ENCODE measurements at places on chromosomes 2 and 18.

- no peak for DNase-seq
Measured at GRCh38 chr2:190304404-190304803, 15.2 kb downstream of the HIBCH start.

- no peak for DNase-seq
Measured at GRCh38 chr18:10797896-10798295, 272.1 kb downstream of the NAPG start.

DNA sequence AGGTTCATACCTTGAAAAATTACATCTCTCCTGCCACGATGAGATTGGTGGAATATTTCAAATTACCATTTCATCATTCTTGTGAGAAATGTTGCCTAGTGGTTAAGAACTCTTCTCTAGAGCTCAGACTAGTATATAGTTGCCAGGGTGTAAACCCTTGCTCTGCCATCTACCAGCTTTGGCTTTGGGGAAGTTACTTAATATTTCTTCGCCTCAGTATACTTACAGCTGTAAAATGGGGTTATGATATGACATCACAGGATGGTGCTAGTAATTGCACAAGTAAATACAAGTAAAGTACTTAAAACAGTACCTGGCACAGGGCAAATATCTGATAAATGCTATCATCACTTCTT lies 1.5 kb downstream of the SPOPL start:
- no peak for DNase-seq

DNA sequence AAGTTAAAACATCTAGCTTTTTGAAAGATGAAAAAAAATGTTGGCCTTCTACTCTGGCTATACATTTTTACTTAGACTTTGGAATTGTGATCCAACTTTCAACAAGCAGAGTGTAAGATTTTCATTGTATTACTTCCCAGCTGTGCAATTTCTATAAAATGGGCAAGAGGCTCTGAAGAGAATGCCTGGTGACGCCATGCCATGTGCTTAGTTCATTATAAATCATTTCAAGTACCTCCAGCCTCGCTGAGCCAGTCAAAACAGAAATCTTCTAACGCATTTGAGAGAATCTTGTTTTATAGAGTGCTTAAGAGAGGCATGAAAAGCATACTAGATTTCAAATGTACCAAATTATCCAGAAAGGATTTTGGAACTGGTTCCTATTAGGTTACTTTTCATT lies 10.1 kb upstream of the STK17B start:
- DNase-seq, result no peak

DNA sequence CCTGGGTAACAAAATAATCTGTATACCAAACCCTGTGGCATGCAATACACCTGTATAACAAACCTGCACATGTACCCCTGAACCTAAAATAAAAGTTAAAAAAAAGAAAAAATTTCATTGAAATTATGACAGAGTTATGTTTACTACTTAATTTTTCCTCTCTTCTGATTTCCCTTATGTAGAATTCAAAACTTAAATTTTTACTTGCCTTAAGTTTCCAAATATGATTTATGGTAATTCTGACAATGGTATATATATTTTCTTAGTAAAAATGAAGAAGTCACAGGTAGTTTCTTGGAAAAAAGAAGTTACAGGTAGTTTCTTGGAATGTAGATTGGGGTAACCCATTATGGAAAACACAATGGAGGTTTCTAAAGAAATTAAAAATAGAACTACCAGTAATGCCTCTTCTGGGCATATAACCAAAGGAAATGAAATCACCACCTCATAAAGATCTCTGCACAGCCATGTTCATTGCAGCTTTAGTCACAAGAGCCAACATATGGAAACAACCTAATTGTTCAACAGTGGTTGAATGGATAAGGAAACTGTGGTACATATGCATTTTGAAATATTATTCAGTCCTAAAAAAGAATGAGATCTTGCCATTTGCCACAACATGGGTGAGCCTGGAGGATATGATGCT lies 164.9 kb downstream of the BABAM2 start:
- DNase-seq, result no peak

GRCh38 chr2:18245375-18245774 lies 315.1 kb downstream of the RDH14 start:
- no peak for DNase-seq

GRCh38 chr2:217551252-217551899 lies 451.4 kb downstream of the TNS1 start:
- DNase-seq, result no peak

GRCh38 chr2:18674309-18674708 lies 84.9 kb upstream of the NT5C1B start:
- DNase-seq, result no peak

DNA sequence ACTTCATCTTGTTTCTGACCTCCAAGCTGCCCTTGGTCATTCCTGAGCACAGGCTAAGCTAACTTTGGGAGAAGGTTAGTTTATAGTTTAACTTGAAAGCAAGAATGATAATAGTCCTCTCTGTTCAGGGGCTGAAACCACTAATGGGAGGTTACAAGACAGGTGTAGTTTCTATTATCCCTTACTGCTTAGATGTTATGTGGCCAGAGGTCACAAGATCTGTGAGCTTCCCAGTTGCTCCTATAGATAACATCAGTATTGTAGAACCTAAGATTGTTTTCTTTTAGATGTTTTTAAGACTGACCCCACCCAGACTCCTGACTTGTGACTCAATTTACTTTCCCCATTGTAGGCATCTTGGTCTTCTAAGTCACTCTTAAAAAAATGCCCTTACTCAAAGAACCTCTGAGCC lies 94.8 kb upstream of the LPIN2 start:
- no peak for DNase-seq

- no peak for DNase-seq
Measured at GRCh38 chr18:57086163-57086562, 60.7 kb upstream of the BOD1L2 start.

DNA sequence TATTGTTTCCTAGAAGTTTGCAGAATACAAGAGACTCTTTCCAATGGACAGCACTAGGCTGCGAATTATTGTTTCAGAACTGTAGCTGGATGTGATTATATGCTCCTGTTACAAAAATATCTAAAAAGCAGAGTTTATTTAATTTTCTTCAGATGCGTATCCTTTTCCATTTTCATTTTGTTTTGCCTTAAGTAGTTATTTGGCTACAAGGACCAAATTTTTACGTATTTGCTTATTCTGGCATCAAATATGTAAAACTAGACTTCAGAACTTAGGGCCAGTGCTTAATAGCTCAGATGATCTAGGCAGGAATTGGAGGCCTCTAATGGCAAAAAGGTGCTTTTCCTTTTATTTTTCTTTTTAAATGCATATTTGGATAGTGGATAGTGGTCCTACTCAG lies 18.7 kb downstream of the MEP1B start:
- DNase-seq, result no peak

GRCh38 chr2:182023235-182023634 lies 37.6 kb downstream of the PPP1R1C start:
- no peak for DNase-seq

DNA sequence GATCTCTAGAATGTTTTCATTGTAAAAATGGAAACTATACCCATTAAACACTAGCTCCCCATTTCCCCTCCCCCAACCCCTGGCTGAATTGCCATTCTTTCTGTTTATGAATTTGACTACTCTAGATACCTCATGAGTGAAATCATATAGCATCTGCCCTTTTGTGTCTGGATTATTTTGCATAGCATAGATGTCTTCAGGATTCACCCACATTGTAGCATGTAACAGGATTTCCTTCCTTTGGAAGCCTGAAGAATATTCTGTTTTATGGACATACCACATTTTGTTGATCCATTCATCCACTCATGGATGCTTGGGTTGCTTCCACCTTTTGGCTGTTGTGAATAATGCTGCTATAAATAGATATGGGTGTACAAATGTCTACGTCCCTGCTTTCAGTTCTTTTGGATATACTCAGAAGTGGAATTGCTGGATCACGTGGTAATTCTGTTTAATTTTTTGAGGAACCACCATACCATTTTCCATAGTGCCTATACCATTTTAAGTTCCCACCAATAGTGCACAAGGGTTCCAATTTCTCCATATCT lies 7.7 kb upstream of the ASB1 start:
- no peak for DNase-seq

GRCh38 chr2:100647709-100648108 lies 84.9 kb downstream of the PDCL3 start:
- DNase-seq, result no peak

GRCh38 chr2:119426801-119427395 lies 4.8 kb upstream of the TMEM37 start:
- no peak for DNase-seq

DNA sequence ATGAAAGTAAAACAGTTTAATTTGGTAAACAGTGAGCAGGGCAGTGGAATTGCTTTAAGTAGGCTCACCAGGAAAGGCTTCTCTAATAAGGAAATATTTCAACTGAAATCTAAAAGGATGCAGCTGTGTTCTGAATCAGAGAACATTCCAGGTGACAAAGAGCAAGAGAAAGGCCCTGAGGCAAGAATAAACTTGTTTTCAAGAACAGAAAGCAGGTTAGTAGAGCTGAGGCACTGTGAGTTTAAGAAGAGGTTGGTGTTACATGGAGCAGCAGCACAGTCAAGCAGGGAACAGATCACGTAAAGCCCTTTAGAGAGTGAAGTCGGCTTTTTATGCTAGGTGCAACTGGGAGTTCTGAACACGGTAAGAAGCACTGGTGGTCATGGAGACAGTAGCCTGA lies 57.0 kb upstream of the SCN1A start:
- DNase-seq, result no peak

- no peak for DNase-seq
Measured at GRCh38 chr2:203682688-203683130, 23.7 kb upstream of the CD28 start.

- DNase-seq, result no peak
Measured at GRCh38 chr18:13810950-13811485, 12.9 kb upstream of the MC5R start.

DNA sequence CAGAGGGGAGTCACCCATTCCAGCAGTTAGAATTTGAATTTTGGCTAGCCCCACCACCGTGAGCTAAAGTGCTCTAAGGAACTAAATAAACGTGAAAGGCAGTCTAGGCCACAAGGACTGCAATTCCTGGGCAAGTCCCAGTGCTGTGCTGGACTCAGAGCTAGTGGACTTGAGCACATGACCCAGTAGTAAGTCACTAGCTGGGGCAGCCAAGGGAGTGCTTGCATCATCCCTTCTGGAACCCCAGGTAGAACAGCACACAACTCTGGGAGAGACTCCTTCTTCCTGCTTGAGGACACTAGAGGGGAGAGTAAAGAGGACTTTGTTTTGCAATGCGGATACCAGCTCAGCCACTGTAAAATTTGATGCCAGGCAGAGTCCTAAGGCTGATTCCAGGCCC lies 672.2 kb downstream of the CPS1 start:
- DNase-seq, result no peak

GRCh38 chr2:193502363-193503035 lies 1307.8 kb upstream of the TMEFF2 start:
- DNase-seq, result no peak

DNA sequence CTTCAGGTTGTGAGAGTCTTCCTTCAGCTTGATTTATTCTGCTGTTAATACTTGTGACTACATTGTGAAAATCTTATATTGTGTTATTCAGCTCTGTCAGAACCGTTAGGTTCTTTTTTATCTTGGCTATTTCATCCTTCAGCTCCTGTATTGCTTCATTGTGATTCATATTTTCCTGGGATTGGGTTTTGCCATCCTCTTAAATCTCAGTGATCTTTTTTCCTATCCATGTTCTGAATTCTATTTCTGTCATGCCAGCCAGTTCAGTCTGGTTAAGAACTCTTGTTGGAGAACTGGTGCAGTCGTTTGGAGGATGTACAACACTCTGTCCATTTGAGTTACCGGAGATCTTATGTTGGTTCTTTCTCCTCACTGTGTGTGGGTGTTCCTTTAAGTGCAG lies 19.1 kb downstream of the MSTN start:
- no peak for DNase-seq

- no peak for DNase-seq
Measured at GRCh38 chr2:238320648-238321281, 447 bp downstream of the TRAF3IP1 start.

DNA sequence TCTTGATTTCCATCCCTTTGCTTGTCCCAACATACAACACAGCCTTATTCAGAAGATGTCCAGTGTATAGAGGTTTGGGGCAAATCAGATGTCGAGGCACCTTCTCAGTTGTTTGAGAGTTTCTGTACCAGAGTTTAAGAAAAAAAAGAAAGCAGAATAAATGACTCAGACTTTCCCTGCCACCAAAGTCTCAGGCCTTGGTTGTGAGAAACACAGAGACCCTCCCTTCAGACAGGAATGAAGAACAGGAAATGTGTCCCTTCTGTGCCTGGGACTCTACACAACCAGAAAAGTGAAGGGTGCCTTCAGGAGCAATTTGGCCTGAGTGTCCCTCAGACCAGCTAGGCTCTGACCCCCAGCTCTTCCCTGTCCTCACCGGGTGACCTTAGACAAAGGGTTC lies 37.3 kb upstream of the REL start:
- DNase-seq, result no peak

DNA sequence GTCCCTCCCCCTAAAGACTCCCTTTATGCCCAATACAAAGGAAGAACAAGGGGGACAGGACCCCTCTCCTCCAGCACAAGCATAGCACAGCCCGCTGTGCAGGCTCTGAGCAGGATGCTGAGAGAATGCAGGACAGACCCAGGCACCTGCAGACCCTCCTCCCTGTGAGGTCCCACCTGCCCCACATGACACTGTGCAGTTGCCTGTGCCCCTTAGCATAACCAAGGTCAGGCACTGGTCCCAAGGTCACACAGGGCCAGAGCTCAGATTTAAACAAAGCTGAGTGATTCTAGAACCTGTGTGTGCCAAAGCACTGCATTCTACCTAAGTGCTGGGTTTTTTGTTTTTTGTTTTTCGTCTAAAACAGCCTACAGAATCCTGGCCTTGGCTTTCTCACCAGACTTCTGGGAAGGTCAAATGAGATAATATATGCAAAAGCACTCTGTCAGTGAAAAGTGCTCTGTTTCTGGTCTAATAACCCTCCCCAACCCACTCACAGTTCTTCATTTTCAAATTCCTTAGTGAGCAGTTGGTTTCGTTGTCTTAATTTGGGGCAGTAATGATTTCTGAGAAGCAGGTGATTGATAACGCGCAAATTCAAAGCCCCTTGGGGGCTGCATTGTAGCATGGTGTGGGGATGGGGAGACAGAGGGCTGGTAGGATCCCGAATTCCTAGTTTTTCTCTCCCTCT lies 125.7 kb downstream of the KCTD1 start:
- DNase-seq, result no peak

GRCh38 chr2:219662566-219662965 lies 35.1 kb downstream of the SLC4A3 start:
- DNase-seq, result no peak

GRCh38 chr2:105186967-105187498 lies 54.5 kb upstream of the GPR45 start:
- no peak for DNase-seq

- no peak for DNase-seq
Measured at GRCh38 chr2:232348936-232349335, 29.6 kb upstream of the ALPP start.

DNA sequence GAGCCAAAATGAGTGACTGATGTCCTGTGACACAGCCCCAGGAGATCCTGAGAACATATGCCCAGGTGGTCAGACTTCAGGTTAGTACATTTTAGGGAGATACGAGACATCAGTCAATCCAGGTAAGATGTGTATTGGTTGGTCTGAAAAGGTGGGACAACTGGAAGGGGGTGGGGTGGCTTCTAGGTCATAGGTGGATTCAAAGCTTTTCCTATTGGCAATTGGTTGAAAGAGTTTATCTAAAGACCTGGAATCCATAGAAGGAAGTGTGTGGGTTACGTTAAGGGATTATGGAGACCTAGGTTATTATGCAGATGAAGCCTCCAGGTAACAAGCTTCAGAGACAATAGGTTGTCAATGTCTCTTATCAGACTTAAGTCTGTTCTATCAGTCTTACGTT lies 136.5 kb downstream of the ZNF532 start:
- no peak for DNase-seq

Measured in stimulated activated CD4-positive, alpha-beta T cell treated with anti-CD3 and anti-CD28 coated beads, Interleukin-15, amount 100 ng/mL, for 1 hour (primary cell).